Left cardiac atrium (tissue), 4 donors: ENCODE measurements at places on chromosomes 2 and 18. TPM values are rescaled to one million over a fixed set of nuclear protein-coding genes. Genes with fewer than 3 reads are reported as not detected.

GRCh38 chr2:56100791-56101312 is 82.9 kb upstream of the CCDC85A start:
- no peak for DNase-seq

DNA sequence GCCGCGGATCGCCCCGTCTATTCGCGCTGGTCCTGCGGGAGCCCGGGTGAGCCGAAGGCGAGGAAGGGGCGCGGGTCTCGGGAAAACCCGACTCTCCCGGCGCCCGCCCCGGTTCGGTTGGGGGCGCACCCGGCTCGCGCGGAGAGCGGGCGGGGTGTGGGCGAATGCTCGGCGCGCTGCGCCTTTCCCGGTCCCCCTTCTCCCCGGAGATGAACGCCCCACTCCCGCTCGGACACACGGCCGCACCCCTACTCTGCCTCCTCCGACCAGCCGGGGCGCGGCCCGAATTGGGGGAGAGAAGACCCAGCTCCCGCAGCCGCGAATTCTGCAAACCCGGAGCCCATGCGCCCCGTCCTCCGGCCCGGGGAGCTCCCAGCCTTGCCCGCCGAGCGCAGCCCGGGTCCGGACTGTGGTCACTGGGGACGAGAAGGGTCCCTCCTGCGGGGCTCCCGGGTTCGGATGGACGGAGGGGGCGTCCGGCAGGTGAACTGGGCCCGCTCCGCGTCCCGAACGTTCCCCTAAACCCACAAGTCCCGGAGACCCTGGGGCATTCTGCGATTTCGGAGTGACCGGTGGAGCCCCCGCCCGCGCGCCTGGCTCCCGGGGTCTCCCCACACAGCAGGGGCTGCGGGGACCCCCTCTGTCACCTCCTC is 734 bp downstream of the KCNG2 start:
- no peak for DNase-seq

DNA sequence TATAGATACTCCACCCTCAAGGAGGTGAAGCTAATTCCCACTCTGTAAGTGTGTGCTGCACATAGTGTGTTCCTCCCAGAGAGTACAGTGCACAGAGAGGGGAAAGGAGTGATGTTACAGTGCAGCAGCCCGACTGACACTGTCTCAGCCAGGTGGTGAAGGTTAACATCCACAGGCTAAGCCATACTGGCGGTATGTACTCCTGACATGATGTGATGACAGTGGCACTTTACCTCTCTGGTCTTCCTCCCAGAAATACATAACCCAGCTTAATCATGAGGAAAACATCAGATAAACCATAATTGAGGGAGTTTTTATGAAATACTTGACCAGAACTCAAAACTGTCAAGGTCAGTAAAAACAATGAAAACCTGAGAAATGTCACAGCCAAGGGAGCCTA is 107.1 kb downstream of the RAB3GAP1 start:
- DNase-seq = no peak

DNA sequence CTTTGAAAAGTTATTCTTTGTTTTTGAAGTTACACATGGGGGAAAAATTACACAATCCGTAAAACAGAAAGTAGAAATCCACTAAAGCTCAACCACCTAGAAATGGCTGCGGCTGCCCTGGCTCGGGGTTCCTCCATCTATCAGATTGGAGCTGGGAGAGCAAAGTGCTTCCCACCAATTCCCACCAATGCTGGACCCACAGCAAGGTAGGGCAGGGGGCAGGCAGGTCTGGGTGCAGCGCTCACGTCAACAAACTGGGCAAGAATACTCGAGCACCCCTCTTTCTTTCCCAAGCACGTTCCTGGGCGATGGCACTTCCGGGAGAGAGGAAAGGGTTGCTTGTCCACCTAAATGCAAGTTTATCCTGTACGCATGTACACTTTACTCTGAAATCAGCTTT is 217.6 kb downstream of the NDUFA10 start:
- no peak for DNase-seq

DNA sequence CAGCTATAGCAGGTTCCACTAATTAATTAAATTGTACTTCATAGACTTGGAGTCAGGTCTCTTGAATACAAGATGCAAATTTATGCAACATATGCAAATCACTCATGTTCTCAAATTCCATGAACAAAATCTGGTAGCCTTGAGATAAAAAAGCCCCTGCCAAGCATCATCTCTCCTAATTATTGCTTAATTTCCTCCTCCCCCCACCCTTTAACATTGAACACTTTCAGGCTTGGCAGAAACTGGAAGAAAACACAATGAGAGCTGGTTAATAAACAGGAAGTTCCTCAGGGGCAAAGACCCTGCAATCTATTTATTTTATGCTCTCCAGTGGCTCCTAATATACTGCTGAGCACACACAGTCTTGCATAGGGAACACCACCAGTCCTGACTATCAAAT is 35.6 kb upstream of the ACVR1 start:
- DNase-seq = no peak

GRCh38 chr2:235647877-235648276 is 154.0 kb downstream of the AGAP1 start:
- no peak for DNase-seq

Gene STRN
- total RNA-seq = 35.3 TPM
